ENCODE measurements at places on chromosomes 2 and 18.
A peak's percentile ranks its signal among the peaks of the same experiment; 100 is the strongest.

- no peak for DNase-seq
Measured at GRCh38 chr18:34491719-34492118, 218.4 kb upstream of the DTNA start.

GRCh38 chr2:178523596-178524134 lies 43.4 kb downstream of the PLEKHA3 start:
- no peak for DNase-seq

- DNase-seq: no peak
Measured at GRCh38 chr2:154280543-154280942, 408.8 kb downstream of the GALNT13 start.

GRCh38 chr18:76394780-76395476 lies 100.1 kb downstream of the ZNF516 start:
- peak; percentile 24 for DNase-seq

DNA sequence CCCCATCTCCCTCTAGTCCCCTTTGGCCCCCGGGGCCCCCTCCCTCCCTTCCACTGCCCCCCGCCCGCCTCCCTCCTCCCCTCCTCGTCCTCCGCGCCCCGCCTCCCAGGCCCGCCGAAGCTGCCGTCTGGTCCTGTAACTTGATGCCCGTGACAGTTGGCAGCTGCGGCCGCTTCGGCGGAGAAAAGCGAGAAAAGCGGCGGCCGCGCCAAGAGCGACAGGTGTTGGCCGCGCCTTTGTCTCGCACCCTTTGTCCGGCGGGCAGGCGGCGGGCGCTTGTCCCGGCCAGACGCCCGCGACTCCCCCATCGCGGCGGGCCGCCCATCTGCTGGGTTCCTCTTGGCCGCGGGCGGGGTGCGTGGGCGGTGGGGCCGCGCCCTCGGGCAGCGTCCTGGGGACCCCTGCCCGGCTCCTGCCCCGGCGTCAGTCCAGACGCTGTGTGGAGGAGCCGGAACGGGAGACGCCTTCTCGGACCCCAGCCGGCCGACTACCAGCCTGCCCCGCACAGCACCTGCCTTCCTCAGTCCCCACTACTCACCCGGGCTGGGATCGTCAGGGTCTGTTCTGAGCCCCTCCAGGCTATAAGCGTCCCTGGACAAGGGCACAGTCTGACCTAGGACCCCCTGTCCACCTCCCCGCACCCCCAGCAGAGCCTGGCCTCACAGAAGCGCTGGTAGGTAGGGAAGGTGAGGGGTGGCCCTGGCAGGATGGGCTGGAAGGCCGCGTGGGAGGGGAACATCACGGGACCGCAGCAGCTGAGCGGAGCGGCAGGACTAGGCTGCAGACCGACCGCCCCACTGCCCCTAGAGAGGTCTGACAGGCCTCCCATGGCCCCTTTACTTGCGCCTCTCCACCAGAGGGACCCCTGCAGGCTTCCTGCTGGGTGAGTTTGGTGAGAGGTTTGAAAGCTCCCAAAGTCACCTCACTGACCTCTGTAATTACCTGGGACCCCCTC lies 1.2 kb upstream of the HES6 start:
- DNase-seq: no peak

GRCh38 chr2:125707611-125708010 lies 948.3 kb upstream of the GYPC start:
- no peak for DNase-seq

- DNase-seq: no peak
Measured at GRCh38 chr2:65057391-65058052, 1.3 kb downstream of the CEP68 start.

DNA sequence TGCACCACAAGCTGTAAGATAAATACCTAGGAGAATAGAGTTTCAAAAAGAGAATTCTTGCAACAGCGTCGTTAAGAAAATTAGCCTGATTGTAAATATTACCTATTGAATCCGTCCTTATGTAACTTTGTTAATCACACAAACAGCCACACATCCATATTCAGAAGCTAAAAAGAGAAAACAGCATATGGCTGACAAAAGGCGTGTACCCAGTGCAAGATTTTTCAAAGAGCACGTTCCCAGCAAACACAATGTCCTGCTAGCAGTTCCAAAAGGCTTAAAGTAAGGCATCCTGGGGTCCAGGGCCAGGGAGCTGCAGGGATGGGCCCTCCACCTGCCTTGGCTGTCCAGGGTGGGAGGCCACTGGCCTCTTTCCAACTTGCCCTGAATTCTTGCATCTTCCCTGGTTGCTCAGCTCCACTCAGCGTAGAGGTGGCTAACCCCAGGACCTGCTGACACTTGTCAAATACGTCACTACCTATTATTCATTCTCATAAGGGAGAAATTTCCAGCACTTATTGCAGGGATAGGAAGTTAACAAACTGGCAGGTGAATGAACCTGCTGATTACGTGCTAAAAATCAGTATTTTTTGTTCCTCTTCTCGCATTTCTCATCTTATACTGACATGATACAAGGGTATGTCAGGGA lies 102.1 kb upstream of the NEDD4L start:
- DNase-seq: no peak

GRCh38 chr2:121648206-121649148 lies 785 bp downstream of the CLASP1 start:
- no peak for DNase-seq

DNA sequence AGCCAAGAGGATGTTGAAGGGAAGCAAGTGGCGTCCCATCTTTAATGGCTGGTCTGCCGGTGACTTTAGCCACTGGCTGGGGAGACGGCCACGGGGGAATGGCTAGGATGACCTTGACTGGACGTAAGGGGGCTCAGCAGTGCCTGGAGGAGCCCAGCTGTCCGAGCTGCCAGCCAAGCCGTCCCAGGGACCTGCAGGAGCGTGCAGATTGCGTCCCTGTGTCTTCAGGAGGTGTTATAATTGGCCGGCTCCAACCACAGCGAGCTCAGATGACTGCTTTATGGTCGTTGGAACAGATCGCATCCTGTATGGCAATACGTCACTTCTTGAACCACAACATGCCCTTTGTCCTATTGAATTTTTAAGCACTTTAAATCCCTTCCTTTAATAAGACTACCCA lies 204.6 kb downstream of the EIPR1 start:
- no peak for DNase-seq

- DNase-seq: no peak
Measured at GRCh38 chr2:128310094-128310716, 8.5 kb downstream of the HS6ST1 start.

- DNase-seq: no peak
Measured at GRCh38 chr2:73260338-73260984, 23.8 kb downstream of the FBXO41 start.

DNA sequence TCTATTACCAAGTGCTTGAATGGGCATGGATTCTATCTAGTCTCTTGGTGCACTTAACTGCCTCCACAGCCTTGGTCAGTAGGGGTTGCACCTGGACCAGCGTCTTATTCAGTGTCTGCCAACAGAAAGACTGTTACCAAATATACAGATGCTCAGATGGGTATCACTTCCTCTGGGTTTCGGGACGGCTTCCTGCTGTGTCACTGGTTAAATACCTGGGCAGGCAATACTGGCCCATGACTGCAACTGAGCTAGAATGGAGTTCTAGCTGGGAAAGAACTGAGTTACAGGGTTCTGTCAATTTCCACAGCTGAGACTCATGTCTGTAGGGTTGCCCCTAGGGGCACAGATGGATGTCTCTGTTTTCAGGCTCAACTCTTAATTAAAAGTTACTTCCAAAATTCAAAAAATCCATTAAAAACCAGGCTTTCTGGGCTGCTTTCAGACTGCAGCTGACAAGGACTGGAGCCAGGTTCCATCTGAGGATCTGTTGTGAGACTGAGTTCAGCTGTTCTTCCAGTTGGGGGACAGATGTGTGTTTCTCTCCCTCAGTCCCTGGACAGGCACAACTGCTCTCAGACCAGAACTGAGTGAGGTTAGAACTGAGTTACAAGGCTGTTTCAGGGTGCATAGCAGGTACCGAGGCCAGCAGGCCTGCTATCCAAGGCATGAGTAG lies 789.6 kb upstream of the SLC8A1 start:
- DNase-seq: no peak

DNA sequence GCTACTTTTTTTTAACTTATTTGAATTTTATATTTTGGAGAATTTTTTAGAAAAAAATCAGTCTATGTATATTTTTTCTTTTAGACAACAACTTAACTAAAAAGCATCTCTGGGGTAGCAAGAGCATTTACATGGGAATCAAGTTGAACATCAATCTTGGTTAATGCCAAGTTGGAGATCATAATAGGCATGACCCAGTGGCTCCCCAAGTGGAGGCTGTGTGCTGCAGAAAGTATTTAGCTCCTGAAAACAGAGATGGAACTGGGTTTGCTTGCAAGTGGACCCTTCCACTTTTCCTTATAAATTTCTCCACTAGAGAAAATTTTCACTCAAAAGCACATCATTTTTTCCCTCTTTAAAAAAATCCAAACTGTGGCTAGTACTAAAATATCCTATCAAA lies 23.9 kb upstream of the CAVIN2 start:
- DNase-seq: no peak

DNA sequence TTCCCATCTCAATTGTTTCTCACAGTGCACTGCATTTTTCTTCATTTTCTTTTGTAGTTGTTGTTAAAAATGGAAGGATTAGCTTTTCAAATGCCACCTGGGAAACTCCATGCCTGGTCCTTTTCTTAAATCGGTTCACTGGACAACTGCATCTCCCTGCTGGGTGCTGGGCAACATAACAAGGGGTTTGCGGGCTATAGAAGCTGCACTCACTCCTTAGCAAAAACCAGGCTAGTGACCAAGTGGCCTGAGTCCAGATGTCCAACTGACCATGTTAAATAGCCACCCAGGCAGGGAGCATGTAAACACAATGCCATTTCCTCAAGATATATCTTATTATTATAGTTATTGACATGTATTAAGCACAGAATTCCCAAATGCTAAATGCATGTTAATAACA lies 264.9 kb downstream of the ICOS start:
- DNase-seq: no peak

DNA sequence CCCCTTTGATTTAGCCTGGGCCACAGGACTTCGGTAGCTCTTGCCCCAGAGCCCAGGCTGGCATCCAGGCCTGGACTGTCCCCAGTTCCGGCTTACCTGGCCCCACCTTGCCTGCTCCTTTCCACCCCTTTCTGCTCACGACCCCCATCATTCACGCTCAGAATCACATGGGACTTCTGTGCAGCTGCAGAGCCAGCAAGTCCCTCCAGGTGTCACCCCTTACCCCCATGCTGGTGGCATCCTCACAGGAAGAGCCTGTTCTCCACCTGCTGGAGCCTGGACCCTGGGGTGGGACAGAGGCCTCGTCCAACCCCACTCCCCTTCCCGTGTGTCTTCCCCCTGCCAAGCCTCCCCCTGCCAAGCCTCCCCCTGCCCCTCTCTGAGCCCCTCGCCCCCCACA lies 7.9 kb upstream of the KCNIP3 start:
- DNase-seq: no peak

DNA sequence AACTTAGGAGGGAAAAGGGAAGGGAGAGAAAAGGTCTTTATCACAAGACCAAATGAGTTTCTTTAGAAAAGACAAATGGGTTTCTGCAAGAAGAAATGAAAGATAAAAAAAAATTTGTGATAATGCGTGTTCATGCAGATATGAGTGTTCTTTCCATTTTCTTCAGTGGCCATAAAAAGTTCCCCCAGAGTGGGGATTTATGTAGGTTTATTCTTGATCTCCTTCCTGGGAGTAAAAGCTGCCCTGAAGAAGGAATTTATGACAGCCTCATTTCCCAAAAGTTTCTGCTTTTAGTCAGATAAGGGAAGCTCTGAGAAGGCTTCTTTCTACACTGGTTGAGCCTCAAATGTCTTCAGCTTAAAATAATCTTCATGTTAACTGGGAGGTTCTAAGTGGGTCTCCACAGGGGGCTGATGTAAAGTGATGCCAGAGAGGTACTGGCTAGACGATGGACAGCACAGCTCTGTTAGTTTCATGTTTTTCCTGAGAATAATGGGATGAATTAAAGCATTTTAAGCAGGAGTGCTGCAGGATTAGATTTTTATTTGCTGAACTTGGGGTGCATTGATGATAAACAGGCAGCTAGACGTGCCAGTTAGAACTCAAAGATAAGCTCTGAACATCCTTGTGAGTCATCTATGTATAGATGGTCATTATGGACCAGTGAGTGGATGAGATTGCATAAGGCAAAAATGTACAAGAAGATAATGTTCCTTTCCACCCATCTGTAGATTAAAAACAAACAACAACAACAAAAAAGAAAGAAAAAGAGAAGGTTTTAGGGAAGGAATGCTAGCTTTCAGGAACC lies 99.4 kb upstream of the MSH2 start:
- no peak for DNase-seq

DNA sequence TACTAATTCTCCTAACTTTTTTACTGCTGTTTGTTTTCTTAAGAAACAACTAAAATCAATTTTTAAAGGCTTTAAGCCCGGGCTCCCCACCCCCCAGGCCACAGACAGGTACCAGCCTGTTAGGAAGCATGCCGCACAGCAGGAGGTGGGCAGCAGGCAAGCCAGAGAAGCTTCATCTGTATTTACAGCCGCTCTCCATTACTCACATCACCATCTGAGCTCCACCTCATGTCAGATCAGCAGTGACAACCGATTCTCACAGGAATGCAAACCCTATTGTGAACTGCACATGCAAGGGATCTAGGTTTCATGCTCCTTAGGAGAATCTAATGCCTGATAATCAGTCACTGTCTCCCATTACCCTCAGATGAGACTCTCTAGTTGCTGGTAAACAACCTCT lies 517.0 kb downstream of the NRXN1 start:
- no peak for DNase-seq

- no peak for DNase-seq
Measured at GRCh38 chr2:229921101-229921891, 513 bp downstream of the TRIP12 start.

- DNase-seq: no peak
Measured at GRCh38 chr2:170201734-170202393, 23.9 kb downstream of the MYO3B start.

- no peak for DNase-seq
Measured at GRCh38 chr2:60873381-60873780, 8.0 kb upstream of the REL start.

GRCh38 chr2:240182001-240182400 lies 41.5 kb upstream of the OTOS start:
- DNase-seq: no peak

- DNase-seq: no peak
Measured at GRCh38 chr2:212669761-212670160, 131.2 kb upstream of the ERBB4 start.

DNA sequence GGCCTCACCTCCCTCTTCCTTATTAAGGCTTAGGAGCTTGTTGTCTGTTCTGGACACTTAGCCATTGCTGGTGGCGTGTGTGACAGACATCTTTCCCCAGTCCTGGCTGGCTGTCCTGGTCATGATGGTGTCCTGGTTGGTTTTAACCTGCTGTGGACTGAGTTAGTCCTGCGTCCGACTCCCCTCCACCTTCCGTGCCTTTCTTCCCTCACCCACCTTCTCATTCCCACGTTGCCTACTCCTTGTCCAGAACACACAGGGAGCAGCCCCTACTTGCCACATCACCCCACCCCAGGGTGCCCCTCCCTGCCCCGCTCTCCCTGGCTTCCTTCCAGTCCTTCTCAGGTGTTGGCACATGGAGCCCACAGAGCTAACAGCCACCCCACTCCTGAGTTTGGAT lies 9.5 kb downstream of the ANO7 start:
- DNase-seq: no peak

- no peak for DNase-seq
Measured at GRCh38 chr2:63058144-63058920, 7.7 kb downstream of the OTX1 start.

GRCh38 chr18:10304853-10305252 lies 149.6 kb upstream of the APCDD1 start:
- peak; percentile 78 for DNase-seq

- no peak for DNase-seq
Measured at GRCh38 chr18:7980656-7981055, 413.5 kb downstream of the PTPRM start.
